ENCODE measurements at places on chromosomes 4 and X. TPM values are rescaled to one million over a fixed set of nuclear protein-coding genes. Genes with fewer than 3 reads are reported as not detected.

- peaks cover 2% of the 10 kb centered on the region for H3K27me3 ChIP-seq
- no peaks in the 10 kb centered on the region for H3K36me3 ChIP-seq
- DNase-seq = no peak
These were observed 62.3 kb upstream of the SHOX start for GRCh38 chrX:568311-568710.

Gene ASB9
- total RNA-seq = 7.9 TPM

DNA sequence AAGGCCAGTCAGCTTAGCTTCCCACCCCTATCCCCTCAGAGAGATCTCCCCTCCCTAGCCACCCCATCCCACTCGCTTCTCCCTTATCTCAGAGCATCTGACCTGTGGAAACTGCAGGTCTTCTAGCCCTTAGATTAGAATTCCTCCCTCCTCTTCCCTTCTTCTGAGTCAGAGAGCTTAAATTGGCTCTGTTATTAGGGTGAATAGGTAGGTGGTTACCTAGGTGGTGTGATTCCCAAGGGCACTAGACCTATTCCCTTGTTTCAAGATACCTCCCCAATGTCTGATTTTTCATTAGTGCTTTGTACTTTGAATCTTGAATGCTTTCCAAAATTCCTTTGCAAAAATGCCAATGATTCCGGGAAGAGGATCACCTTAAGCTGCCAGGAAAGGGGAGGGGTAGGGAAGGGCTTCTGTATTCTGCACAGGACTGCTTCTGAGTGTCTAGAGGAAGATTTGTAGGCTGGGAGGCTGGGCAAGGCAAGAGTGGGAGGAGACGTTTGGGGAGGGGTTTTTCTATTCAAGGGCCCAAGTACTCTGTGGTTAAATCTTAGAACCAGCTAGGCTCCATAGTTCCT lies 24.5 kb upstream of the MSN start:
- DNase-seq = no peak
- H3K4me3 ChIP-seq = no peak overlapping the region
- no peak overlapping the region for H3K27ac ChIP-seq

DNA sequence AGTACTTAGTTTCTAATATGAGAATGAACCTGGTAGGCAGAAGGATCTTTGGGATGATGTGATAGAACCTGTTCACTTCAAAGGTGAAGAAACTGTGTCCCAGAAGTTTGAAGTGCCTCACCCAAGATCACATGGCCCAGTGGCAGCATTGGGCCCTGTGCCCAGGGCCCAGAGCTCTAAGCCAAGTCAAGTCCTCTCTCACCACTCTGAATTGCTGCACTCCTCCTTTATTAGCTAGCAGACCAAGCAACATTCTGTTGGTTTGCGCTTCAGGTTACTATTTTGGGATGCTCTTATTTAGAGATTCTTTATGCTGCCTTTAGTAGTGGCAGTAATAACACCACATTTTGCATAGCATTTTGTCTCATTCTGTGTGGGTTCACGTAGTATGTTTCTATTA lies 82.7 kb downstream of the PARM1 start:
- no peak for DNase-seq
- H3K27me3 ChIP-seq = no peaks in the 10 kb centered on the region
- peaks cover 3% of the 10 kb centered on the region for H3K36me3 ChIP-seq

Gene UFSP2
- 83.3 TPM for total RNA-seq

- peaks cover 4% of the 10 kb centered on the region for H3K4me1 ChIP-seq
- no peaks in the 10 kb centered on the region for H3K27me3 ChIP-seq
- DNase-seq = no peak
- no peaks in the 10 kb centered on the region for H3K36me3 ChIP-seq
- no peak overlapping the region for H3K4me3 ChIP-seq
- no peak overlapping the region for H3K27ac ChIP-seq
These were observed 18.6 kb downstream of the ATP8A1 start for GRCh38 chr4:42638321-42638720.

- H3K4me3 ChIP-seq = no peak overlapping the region
- no peaks in the 10 kb centered on the region for H3K4me1 ChIP-seq
- no peak overlapping the region for H3K27ac ChIP-seq
- no peaks in the 10 kb centered on the region for H3K36me3 ChIP-seq
- H3K27me3 ChIP-seq = no peaks in the 10 kb centered on the region
These were observed 7.6 kb upstream of the TBC1D19 start for GRCh38 chr4:26576231-26576739.

Gene ADH7
- not detected for total RNA-seq

Data from spinal cord (tissue), 10 donors.